Right renal pelvis (tissue), 4 donors: ENCODE measurements at places on chromosomes 4 and X.
A peak's percentile ranks its signal among the peaks of the same experiment; 100 is the strongest.

DNA sequence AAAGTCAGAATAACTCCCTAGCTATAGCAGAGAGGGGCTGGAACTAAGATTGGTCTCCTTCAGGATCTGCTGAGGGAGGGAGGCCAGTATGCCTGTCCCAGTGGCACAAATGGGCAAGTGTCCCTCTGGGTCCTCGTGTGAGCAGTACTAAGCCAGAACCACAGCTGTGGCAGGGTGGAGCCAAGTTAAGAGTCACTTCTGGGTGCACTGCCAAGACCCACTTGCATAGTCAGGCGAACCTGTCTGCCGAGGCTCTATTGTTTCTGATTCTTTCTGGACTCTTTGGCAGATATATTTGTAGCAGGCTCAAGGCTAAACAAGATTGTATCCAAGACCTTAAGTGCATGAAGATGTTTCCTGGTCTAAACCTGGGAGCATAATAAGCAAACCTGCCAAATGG lies 1123.7 kb upstream of the POU3F4 start:
- no peak for DNase-seq

DNA sequence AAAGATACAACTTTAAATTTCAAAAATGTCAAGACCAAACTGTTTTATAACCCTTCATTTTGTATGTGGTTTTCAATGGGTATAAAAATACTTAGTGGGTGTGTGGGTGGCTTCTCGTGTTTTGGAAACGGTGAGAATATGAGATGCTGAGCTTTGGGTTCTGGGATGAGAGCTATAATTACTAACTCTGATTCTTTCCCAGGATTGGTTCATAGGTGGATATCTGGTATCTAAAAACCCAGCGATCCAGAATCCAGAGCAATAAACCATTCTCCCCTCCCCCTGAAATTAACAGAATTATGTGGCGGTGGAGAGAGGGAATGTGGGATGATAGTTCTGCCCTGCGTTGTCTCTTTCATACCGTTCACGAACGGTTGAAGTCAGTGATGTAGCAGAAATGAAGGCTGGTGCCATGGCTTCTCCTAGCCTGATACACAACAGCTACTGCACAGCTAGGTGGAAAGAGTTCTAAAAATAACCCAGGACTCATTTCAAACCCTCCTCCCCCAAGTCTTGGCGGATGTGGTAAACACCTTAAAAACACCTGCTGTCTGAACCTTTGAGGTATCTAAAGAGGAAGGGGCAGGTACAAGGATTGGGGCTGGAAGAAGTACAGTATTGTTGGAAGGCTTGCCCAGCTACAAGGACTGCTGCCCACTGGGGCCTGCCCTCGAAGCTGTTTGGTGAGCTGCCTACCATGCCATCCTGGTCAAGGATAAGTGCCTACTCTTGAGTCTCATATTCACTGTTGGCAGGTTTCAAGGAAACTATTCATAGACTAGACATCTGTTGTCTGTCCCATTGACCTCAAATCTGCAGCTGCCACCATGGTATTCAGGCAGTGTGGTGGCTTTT lies 44.5 kb downstream of the SEPTIN11 start:
- no peak for DNase-seq

- peak; percentile 65 for DNase-seq
Observed at GRCh38 chr4:140851032-140851636, 94.9 kb upstream of the TBC1D9 start.

- no peak for DNase-seq
Observed at GRCh38 chrX:16897445-16897844, 27.3 kb upstream of the RBBP7 start.

DNA sequence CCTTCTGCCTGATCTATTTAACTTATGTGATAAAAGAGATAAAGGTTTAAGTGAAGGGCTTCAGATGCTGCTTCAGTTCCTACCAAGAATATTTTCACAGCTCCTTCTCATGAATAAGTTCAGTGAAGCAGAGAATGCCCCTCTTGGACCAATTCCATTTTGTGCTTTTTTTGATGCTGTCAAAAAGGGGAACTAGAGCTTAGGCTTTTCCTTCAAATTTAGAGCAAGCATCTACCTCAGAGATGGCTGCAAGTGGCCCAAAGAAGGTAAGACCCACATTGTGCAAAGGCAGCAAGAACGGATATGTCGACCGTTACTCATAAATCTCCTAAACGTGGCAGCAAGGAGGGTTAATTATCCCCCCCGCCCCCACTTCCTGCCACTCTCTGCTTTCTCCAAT lies 4.5 kb downstream of the CHRDL1 start:
- DNase-seq: no peak

GRCh38 chrX:13036896-13037295 lies 7.5 kb downstream of the FAM9C start:
- DNase-seq: no peak

DNA sequence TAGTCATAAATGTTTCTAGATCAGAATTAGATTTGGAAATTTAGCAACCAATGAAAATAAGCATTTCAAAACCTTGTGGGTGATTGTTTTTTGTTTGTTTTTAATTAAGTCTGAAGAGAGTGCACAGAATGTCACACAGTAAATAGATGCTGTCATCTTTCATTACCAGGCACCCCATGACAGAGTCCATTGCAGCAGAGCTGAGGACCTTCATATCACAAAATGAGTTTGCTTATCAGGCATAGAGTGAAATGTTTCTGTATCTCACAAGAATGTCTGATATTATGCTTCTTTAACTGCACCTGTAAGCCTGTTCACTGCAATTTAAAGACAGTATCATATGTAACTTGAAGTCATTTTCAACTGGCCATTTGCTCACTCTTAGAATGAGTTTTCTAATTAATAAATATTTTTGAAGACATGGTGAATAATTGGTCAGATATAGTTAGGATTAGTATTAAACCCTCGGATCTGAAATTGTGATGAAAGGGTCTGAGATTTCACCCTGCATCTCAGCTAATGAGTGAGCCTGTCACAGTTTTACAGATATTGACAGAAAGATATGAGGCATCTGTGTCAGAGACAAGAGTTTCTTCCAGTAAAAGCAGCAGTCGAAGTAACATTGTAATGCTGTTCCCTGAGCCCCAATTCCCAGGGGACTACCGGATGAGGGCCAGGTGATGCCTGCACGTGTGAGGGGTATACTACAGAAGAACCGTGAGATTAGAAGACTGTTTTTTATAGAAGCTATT lies 416.4 kb downstream of the CCSER1 start:
- no peak for DNase-seq

DNA sequence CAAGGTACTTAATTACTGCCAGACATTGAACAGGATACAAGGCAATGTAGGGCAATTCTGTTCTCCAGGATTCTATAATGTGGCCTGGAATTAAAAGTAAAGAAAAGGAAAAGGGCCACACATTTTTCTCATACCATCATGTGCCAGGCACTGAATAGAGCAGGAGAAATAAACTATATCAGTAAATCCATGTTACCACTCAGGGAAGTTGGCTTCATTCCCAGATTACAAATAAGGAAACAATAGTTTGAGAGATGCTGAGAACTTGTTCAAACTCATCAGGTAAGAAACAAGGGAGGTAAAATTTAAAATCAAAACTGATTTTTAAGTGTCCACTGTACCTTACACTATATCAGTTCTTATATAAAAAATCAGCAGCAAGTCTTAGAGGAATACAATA lies 645.0 kb upstream of the ATOH1 start:
- DNase-seq: no peak

GRCh38 chrX:150362599-150363481 lies at the start of gene MAMLD1:
TSS of gene MAMLD1 (plus strand) at chrX:150363317. CDS start at chrX:150445517, 82,200 bp downstream.
- DNase-seq: no peak

DNA sequence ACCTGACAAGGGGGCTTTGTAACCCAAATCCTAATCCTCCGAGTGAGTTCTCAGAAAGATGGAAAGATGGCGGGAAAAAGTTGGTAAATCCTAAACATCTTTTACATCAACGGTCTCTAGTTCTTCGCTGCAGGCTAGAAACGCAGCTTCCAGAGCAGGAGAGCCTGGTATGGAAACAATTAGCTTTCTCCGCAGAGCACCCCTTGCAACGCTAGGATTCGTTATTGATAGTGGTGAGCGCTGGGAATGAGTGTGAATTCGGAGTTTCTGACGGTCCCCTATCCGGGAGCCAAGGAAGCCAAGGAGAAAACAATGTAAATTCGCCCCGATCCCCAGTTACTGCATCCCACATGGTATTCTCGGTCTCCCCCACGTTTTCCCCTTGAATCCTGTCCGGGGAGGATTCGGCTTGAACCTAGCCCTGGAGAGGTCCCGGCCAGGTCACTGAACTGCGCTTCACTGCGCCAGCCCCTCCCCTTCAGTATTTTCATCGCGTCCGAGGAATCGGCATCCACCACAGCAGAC lies 4.7 kb upstream of the NEUROG2 start:
- DNase-seq: no peak

GRCh38 chr4:72063726-72064125 lies 31.9 kb downstream of the NPFFR2 start:
- DNase-seq: no peak

DNA sequence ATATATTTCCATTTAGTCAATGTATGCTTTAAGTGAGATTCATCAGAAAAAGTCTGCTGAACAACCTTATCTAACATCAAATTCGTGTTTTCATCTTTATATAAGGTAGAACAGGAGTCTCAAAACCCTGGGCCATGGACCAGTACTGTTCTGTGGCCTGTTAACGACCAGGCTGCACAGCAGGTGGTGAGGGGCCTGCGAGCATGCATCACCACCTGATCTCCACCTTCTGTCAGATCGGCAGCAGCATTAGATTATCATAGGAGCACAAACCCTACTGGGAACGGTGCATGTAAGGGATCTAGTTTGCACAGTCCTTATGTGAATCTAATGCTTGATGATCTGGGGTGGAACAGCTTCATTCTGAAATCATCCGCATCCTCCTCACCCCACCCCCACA lies 3.2 kb downstream of the CTSO start:
- DNase-seq: no peak
